ENCODE measurements at places on chromosomes 4 and X. TPM values are rescaled to one million over a fixed set of nuclear protein-coding genes. Genes with fewer than 3 reads are reported as not detected.

GRCh38 chr4:152512483-152512882 is 23.4 kb downstream of the FBXW7 start:
- no peak for DNase-seq

GRCh38 chr4:26942871-26943270 is 82.2 kb downstream of the STIM2 start:
- no peak for DNase-seq

DNA sequence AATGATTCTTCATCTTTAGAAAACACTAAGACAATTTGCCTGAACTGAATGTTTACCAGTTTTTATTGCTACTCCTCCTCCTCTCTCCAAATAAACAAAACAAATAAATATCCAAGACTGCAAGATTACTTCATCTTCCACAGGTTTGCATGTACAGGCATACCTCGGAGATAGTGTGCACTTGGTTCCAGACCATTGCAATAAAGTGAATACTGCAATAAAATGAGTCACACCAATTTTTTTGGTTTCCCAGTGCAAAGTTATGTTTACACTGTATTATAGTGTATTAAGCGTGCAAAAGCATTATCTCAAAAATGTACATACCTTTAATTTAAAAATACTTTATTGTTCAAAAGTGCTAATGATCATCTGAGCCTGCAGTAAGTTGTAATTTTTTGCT is 53.3 kb downstream of the FBXL5 start:
- no peak for DNase-seq

- DNase-seq: no peak
These were observed 11.2 kb downstream of the IRAK1 start for GRCh38 chrX:154008521-154008920.

The NXF2B gene
- total RNA-seq: not detected

The ADH7 gene
- not detected for total RNA-seq

The TCEAL6 gene
- total RNA-seq: not detected

DNA sequence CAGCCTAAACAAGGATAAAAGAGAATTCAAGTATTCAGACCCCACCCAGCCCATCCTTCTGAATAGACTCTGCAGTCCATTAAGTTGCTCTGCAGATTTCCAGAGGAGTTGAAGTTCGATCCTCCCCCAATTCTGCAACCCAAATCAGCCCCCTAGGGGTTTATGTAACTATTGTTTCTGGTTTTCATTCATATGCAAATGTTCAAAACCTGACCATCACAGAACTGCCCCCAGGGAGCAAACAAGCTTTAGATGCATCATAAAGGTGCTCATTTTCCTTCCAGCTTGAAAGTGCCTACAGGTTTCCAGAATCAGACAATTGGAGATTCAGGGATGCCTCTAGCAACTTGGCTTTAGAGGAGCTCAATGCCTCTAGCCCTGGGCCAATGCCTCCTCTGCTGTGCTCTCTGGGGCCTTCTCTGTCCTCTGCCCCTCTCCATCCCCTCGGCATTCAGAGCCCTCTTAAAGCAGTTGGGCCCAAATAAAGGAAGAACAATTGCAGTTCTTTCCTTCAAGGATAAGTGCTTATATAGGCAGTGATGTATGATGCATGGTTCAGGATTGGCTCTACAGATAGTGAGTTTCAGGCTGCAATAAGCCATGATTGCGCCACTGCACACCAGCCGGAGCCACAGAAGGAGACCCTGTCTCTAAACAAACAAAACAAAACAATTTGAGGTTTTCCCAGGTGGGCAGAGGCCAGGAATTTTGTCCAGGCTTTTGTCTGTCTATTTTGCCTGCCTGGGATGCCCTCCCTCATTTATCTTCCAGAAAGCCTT is 23.5 kb upstream of the SPINK2 start:
- no peak for DNase-seq

The MAGEA3 gene
- total RNA-seq: not detected

DNA sequence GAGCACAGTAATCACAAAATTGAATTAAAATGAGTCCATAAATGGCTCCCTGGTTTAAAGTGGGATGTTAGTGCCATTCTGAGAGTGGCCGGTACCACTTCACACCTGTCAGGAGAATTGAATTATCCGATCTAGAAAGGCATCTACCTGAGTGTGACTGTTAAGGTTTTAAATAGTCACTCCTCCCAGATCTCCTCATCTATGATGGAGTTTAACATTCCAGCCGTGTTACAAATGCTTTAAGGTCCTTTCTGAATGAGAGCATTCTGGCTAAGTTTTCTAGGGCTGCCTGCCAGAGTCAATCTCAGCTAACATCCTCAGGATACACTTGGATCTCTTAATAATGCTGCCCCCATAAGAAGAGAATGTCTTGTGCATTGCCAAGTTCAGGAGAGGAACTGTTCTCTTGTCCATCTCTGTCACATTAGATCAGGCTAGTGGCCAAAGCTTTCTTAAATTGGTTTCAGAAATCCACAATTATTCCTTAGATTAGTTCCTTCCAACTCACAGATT is 231.1 kb downstream of the SLC39A8 start:
- DNase-seq: no peak

The JAKMIP1 gene
- total RNA-seq: 0.10 TPM

The C4orf51 gene
- not detected for total RNA-seq

- DNase-seq: no peak
These were observed 128.3 kb upstream of the NAP1L5 start for GRCh38 chr4:88825931-88826330.

GRCh38 chr4:146932116-146932515 is 13.5 kb downstream of the TTC29 start:
- DNase-seq: no peak

DNA sequence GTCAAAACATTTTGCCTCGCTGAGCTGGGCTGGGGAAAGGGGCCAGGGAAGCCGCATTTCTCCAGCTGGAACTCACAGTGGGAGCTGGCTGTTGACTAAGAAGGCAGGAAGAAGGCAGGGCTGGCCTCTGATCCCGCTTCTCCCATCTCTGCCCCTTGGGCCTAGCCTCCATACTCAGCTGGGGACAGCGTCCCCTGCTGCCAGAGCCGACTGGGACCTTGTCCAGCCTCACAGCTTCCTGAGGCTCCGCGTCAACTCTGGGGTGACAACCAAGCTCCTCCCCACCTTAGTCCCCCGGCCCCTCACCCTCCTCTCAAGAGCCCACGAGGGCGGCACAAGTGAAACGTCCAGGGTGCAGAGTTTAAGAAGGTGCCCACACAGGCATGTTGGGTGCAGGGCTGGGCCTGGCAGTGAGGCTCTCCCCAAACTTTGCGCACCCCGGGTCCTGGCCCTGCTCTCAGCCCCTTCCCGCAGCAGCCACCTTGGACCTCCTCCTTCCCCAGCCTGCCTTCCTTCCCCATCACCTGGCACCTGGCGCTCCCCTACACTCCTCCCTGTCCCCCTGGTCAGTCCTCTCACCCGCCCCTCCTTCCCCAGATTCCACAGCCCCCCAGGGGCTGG is 100.8 kb downstream of the PSAPL1 start:
- DNase-seq: no peak

DNA sequence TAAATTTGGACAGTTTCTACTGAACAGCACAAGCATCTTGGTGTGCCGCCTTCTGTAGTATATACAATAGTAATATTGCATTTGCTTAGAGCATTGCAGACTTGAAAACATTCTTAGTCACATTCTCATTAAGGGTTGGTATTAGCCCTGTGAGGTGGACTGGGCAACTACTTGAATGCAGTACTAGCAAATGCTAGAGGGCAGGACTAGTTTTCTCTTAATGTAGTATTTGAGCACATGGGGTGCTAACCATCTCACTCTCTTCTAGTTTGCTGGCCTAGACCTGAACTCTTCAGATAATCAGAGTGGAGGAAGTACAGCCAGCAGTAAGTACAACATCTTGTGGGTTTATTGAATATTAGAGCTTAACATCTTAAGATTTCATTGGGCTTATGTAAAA is 3.2 kb downstream of the DDX3X start:
- DNase-seq: no peak

The COL25A1 gene
- total RNA-seq: 6.6 TPM

- no peak for DNase-seq
These were observed 20.1 kb upstream of the IL3RA start for GRCh38 chrX:1316527-1316926.

DNA sequence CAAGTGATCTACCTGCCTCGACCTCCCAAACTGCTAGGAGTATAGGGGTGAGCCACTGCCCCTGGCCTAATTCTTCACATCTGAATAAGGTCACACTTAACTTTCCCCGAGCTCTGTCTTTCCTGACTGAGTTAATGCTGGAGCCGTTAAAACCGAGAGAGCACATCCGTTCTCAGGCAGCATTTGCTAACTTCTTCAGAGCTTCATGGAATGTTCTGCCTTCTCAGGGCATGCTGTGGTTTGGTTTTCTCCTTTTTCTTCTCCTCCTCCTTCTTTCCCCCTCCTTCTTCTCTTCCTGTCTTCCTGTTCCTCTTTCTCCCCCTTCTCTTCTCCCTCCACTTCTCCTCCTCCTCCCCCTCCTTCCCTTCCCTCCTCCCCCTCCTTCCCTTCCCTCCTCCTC is 119.9 kb downstream of the ASMT start:
- DNase-seq: no peak

The C4orf36 gene
- total RNA-seq: 1.2 TPM
